ENCODE measurements at places on chromosomes 11 and 22.

DNA sequence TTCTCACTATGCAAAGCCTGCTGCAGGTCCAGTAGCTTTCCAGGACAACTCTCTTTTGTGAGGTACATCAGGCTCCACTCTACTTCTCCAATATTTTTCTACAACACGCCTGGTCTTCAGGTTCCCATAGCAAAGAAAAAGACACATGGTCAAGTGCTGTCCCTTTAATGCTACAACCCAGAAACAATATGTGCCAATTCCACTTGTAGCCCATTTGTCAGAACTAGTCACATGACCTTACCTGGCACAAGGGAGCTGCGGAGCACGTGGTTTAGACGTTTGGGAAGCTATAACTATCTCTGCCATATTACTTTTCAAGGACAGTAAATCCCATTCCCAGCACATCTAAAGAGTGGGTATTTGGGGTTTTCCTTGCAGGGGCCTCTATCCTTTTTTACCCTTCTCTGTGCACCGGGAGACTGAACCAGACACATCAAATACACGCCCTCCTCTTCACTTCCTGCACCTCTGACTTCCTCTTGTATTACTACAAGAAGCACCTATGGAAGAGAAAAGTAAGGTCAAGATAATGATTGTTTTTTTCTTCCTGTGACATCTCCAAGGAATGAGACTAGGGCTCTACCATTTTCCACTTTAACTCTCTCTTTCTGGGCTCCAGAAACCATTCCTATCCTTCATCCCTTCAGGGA, 237.6 kb downstream of the ETS1 start:
- DNase-seq: no peak

DNA sequence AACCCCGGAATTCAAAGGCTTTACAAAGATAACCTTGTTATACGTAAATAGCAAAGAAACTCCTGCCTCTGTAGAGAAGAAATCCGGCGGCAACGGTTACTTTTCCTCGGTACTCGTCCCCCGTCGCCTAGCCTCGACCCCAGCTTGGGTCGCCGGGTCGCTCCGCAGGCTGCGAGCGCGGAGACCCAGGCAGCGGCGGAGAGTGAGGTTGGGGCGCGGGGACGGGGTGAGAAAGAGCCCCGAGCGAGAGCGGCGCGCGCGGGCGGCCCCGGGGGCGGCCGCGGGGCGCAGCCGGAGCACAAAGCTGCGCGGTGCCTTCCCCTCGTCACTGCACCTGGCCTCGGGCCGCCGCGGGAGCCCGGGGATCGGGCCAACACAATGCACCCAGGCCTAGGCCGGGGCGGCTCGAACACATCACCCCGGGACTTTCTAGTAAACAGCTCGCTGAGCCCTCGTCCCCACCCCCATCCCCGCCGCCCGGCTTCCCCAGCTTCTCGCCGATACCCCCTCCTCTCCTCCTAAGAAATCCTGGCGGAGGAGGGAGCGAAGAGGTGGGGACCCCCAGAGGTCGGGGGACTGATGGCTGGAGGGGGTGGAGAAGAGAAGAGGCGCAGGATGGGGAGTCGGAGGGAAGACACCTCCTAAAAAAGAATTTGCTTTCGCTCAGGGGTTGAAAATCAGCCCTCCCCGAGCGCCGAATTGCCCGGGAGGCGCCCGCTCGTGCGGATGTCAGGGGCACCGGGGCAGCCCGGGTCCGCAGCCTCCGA, 845 bp downstream of the MPPED2 start:
- DNase-seq: peak; percentile 7

DNA sequence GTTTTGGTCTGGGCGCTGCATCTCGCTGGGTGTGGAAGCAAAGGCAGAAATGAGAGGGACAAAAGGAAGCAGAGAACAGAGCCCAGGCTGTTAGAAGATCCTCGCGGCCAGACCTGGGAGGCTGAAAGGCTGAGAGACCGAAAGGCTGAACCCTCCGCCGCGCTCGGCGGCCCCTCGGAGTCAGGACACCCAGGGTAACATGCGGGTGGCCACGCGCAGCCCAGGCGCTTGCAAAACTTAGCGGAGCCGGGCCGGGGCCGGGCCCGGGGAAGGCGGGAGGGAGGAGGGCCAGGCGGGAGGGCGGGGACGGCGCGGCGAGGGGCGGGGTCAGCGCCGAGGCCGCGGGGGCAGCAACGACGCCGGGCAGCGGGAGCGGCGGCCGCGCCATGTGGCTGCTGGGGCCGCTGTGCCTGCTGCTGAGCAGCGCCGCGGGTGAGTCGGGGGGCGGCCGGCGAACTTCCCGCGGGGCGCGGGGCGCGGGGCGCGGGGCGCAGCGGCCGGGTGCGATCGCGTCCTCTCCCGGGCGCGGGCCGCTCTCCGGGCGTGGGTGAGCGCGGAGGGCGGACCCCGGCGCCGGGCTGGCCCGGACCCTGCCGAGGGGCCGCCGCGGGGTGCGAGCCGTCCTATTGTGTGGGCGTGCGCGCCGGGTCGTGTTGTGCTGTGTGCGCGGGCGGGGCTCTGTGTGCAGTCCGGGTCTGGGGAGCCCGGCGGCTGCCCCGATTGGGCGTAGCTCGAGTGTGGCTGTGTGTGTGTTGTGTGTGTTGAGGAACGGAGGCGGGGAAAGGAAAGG, at the start of gene LDLRAD3:
TSS of gene LDLRAD3 (plus strand) at position 350 of the 790 bp plus-strand sequence. CDS start at position 387, 37 bp downstream.
- peak; percentile 55 for DNase-seq

DNA sequence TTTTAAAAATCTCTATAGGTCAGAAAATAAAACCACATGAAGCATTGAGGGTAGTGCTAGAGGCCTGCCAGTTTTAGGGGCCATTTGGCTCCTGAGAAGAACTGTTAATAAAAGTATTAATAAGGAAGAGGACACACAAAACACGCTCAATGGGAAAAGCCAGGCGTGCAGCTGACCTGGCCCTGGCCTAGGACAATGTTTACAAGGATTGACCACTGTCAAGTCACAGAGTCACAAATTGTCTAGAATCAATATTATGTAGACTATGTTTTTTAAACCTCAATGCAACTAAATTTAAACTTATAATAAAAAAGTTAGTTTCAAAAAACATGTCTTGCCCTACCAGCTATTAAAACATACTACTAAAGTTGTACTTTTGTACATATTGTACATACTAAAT, 89.4 kb downstream of the YAP1 start:
- no peak for DNase-seq

DNA sequence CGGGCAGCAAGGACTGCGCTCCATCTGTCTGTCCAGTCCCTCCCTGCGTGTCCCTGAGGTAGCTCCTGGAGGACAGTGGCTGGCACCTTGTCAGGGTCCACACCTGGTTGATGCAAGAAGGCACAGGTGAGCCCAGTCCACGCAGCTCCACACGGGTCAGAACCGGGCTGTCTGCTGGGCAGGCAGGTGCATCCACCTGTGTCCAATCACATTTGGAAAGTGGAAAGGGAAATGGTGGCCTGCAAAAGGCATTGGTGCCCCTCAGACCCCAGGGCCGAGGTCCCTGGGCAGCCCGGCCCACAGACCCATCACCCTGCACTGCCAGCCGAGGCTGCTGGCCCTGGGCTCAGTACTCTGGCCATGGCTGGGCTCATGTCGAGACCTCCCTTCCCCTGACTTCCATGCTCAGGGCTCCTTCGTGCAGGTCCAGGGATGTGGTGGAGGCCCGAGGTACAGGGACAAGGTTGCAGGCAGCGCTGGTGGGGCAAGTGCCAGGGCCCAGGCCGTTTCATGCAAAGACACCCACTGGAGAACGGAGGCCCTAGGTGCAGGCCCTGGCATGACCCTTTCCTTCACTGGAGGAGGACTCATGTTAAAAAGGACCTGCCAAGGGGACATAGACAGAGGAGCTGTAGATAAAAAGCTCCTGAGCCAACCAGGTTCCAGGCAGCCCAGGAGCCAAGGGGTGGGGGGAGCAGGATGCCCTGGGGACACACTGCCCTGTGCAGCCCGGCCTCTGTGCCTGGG, 38.9 kb upstream of the TH start:
- DNase-seq: peak; percentile 0

GRCh38 chr11:85699957-85700741, 14.2 kb upstream of the CCDC89 start:
- no peak for DNase-seq

DNA sequence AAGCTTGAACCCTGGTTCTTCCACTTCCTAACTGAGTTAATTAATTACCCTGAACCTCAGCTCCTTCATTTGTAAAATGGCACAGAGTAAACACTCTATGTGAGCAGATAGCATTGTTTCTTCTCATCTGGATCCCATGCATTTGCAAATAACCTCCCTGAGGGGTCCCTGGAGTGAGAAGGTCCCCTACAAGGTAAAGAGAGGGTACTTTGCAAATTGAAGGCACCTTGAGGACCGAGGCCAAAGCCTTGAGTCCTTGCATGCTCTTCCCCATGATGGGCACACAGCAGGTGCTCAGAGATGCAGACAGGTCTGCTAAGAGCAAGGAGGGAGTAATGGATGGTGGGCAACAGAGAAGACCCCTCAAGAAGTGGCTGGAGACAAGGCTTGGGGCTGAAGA, 33.2 kb downstream of the OTOG start:
- no peak for DNase-seq

DNA sequence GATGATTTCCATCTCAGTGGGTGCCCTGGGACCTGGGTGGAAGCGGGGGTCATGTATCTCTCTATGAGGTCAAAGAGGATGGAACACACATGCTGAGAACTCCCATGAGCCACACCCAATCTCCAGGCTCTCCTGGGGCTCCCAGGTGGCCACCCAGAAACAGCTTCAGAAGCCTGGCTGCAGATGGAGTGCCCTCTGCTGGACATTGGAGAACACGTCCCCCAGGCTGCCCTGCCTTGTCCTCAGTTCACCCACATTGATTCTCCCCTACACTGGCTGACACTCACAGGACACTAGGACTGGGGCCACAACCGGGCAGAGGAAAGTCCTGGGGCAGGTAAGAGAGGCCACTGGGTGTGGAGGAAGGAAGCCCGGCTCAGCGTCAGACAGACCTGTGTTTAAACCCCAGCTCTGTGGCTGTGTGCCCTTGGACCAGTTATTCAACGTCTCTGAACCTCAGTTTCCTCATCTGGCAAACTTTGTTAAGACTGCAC, 4.5 kb upstream of the NOL12 start:
- DNase-seq: peak; percentile 80

- DNase-seq: no peak
Observed at GRCh38 chr22:40703736-40704135, 24.5 kb downstream of the MCHR1 start.

- no peak for DNase-seq
Observed at GRCh38 chr11:36702330-36703054, 104.5 kb upstream of the RAG2 start.

DNA sequence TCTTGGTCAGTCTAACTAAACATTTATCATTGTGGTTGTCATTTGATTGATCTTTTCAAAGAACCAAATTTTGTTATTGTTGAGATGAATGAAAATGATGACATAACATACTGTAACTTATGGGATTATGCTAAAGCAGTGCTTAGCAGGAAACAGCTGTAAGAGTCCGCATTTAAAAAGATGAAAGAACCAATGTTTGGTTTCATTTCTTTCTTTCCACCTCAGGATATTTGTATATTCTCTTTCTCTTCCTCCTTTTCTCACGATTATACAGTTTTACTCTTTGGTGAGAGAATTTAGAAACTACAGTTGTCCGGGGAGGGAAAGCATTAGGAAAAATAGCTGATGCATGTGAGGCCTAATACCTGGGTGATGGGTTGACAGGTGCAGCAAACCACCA, 23.1 kb downstream of the PIH1D2 start:
- DNase-seq: no peak

DNA sequence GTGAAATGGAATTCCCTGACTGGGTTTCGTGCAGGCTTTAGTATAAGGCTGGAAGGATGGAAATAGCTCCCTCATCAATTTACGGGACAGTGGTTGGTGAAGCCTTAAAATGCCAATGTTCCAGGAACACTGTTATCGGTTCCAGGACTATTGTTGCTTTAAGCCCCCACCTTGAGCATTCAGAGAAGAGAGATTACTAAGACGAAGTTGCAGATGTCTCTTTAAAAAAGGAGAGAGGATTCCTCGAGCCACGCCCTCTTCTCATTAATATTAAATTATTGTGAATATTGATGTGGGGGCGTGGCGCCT, 195 bp upstream of the CREB3L1 start:
- no peak for DNase-seq

DNA sequence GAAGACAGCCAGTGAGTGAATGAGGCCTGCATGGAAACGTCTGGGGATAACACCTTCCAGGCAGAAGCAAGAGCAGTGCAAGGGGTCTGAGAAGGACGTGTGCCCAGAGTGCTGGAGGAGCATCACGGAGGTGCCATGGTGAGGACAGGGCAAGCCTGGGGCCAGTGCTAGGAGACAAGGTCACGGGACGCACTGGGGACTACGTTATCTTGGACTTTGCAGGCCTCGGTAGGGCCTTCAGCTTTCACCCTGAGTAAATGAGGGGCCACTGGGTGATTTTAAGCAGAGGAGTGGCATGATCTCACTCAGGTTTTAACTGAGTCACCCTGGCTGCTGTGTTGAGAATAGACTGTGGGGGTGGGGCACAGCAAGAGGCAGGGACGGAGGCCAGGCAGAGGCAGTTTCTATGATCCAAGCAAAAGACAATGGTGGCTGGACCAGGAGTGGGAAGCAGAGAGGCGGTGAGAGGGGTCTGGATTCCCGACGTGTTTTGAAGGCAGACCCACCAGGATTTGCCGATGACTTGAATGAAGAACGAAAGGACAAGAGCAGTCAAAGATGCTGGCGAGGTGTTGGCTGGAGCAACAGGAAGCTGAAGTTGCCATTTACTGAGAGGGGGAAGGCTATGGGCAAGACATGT, 102.7 kb upstream of the PARVA start:
- no peak for DNase-seq

GRCh38 chr22:32122899-32123298, 36.2 kb downstream of the C22orf42 start:
- DNase-seq: no peak

DNA sequence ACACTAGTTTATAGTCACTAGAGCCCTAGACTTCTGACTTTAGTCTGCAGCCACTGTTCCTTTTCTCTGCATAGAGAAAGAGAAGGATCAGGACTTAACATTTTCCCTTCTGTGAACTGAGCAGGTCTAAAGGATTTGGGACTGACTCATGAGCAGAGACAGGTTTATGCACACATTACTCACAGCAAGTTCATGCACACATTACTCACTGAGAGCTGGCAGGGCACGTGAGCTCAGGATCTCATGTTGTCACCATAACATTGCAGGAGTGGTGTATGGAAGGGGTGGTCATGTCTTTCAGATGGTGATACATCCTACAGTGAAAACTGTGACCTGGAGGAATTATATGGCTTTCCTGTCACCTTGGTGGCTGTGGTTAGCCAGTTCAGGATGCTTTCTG, 56.4 kb downstream of the CEP164 start:
- no peak for DNase-seq

- DNase-seq: no peak
Observed at GRCh38 chr22:27859336-27859735, 57.8 kb upstream of the MN1 start.

DNA sequence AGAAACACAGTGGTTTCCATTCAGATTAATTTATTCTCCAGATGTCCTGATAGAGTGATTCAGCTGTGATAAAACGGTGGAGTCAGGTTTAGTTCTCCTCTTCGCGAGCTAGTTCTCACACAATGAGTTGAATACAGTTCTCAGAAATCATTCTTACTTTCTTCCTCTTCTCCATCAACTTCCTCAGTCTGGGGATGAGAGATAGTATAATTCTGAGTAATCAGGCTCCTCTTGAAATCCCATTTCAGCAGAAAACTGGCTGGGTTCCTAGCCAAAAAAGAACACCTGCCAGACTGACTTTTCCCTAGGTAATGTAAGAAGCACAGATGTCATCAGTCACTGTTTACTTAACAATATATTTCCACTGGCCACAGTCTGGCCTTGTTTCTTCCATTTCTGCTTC, 76.7 kb downstream of the SVIP start:
- no peak for DNase-seq
